Epithelial cell of proximal tubule (primary cell): ENCODE measurements at places on chromosomes 1 and 21. TPM values are rescaled to one million over a fixed set of nuclear protein-coding genes. Genes with fewer than 3 reads are reported as not detected.

GRCh38 chr1:69914976-69915765, 290.2 kb downstream of the LRRC40 start:
- no peak for DNase-seq

GRCh38 chr1:112904071-112904830, 51.7 kb downstream of the SLC16A1 start:
- no peak for DNase-seq

DNA sequence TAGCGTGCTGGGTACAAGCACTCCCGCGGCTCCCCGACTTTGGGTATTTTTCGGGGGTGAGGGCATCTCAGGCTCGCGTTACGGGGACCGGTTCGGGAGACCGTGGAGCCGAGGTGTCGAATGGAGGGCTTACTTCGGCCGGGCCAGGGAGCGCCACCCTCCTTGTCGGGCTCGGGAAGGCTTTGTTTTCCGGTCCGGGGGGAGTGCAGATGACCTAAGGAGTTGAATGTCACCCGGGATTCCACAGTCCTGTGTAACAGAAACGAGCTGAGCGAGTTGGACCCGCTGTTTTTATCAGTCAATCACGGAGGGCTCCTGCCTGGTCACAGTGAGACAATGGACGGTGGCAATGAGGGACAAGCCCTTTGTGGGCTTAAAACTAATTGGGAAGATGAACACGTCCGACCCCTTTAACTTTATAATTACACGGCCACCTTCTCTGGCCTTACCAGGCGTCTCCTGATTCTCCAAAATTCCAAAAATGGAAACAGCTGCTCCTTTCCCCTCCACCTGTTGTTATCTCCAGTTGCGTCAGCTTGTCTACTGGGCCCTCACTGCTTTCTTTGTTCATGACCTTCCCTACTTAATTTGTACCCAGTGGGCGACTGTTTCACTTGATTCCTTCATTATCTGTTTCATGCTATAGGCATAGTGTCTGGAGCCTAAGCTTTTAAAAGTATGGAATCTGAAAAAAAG, 929 bp upstream of the TRIM45 start:
- DNase-seq = no peak

DNA sequence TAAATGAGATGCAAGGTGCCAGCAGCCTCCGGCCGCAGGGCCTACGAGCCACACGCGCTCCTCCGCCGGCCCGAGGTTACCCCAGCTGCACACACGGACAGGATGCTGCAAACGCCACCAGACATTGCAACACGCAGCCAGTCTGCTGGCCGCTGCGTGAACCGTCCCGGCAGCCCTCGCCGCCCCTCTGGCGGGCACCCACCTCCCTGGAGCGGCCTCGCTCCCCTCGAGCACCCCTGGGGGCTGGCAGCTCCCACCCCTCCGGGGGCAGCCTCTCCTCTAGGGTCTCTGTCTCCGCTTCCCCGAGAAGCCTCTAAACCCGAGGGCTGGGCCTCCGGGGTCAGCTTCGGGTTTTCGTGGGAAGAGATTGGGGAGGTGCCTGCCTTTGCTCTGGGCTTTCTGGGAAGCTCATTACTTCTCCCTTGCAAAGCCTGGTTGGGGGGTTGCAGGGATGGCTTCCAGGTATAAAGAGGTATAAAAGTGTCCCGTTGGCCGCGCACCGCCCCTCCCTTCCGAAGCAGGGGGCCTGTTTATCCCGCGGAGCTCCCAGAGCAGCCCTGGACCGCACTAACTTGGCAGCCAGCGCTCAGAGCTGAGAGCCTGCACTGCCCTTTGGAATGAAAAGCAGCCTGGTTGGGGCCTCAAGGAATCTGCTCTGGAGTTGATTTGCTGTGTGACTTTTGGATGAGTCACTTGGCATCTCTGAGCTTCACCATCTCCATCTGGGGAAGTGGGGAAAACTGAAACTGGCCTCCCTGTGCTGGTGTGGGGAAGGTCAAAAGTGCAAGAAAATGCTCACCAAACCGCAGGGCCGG, 21.8 kb downstream of the DHRS3 start:
- no peak for DNase-seq

- no peak for DNase-seq
Observed at GRCh38 chr1:26317146-26317545, 612 bp upstream of the CD52 start.

GRCh38 chr1:9165396-9165795, 36.5 kb upstream of the GPR157 start:
- no peak for DNase-seq

DNA sequence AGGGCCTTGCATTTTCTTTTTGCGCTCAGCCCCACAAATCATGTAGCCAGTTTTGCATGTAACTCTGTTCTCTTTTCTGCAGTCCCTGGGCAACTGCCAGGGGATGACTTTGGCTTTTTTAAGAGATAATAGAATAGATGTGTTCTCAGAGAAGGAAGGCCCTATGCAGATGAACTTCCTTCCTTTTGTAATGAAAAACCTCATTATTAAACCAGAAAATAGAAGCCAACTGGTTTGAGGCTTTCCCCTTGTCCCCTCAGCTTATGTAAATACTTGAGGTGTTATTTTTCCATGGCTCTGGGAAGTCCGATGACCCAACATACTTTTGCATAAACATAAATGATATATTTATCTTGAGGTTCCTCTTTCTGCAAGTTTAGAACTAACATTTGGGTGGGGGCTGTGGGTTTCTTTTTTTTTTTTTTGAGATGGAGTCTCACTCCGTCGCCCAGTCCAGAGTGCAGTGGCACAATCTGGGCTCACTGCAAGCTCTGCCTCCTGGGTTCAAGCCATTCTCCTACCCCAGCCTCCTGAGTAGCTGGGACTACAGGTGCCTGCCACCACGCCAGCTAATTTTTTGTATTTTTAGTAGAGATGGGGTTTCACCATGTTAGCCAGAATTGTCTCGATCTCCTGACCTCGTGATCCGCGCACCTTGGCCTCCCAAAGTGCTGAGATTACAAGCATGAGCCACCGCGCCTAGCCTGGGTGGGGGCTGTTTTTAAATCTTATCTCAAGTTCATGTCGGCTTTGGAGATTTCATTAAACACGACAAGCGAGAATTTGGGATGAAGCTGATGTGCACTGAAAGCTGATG, 14.4 kb upstream of the FCRL5 start:
- DNase-seq = no peak

GRCh38 chr1:241844593-241844992, 3.4 kb upstream of the EXO1 start:
- DNase-seq = no peak

DNA sequence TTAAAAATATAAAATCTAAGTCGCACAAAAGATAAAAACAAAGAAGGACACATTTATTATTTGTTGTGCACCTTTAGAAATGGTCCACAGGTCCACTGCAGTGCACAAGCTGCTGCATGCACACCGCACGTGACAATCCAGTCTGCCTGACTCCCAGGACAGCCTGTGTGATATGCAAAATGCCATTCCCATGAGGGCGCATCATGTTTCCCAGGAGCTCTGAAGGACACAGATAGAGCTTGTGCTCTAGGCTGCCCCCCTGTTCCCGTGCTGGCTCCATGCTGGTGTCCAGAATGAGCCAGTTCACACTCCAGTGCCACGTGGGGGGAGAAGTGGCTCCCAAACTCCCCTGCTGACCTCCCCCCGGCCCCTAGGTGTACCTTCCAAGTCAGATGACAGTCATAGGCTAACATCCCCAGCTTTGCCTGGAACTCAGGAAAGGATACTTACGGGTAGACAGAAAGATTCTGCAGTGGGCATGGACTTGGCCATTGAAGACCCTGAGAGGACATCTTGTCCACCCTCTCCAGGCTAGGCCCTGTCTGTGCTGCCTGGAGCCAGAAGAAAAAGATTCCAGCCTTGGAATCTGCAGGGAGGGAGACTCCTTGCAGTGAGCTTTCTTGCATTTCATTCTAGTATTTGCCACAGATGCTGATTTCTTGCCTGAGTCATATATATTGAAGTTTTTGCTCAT, 26.3 kb downstream of the RAB7B start:
- DNase-seq = no peak

DNA sequence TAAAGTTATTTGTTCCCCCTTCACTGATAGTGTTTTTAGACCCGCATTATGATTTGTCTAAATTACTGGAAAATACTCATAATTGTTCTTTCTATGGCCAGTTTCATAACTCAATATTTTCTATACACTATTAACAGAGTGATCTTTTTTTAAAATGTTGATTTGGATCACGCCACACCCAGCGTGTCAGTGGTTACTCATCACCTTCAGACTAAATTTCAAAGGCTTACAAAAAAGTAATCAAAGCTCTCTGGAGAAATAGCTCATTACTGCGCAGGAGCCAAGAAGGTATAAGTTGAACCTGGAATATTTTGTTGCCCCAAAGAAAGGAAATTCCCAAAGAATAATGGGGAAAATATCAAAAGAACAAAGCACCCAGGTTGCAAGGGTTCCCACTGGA, 104.9 kb downstream of the EVI5 start:
- DNase-seq = no peak

DNA sequence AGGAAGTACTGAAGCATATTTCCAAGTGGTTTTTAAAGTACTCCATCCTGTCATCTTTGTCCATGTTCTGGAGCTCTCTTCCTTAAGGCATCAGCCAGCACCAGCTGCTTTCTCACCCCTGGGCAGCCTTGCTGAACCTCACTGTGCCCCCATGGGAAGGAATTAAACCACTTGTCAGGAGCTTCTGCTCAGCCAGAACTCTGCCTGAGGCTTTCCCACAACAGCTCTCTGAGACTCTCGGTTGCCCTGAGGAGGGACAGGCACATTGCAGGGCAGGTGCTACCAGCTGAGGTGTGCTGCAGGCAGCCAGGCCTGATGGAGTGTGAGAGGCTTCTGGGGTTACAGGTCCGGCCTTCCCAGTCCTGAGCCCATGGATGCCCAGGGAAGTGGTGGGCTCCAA, 30.9 kb downstream of the FAM163A start:
- no peak for DNase-seq

DNA sequence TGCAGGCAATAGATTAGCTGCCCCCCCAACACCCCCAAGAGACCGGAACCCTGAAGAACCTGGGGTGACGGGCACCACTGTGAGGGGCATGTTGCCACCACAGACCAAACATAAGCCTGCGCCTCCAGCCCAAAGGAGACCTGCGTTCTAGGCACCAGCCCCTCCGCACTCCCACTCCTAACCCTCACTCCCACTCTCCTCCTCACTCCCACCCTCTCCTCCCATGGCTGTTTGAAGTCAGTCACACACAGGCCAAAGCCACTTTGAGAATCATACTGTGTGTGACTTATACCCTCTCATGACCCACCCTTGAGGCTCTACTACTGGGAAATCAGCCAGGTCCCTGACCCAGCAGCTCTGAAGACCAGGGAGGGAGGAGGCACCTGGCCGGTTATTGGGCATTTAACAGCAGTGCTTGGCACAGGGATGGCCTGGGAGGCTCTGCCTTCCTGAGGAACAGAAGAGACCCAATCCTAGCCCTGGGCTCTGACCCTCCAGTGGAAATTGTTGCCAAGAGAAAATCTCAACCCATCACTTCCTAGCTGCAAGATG, 43.5 kb downstream of the FBXO2 start:
- no peak for DNase-seq

GRCh38 chr1:69568421-69569174, 876 bp downstream of the LRRC7 start:
- no peak for DNase-seq

DNA sequence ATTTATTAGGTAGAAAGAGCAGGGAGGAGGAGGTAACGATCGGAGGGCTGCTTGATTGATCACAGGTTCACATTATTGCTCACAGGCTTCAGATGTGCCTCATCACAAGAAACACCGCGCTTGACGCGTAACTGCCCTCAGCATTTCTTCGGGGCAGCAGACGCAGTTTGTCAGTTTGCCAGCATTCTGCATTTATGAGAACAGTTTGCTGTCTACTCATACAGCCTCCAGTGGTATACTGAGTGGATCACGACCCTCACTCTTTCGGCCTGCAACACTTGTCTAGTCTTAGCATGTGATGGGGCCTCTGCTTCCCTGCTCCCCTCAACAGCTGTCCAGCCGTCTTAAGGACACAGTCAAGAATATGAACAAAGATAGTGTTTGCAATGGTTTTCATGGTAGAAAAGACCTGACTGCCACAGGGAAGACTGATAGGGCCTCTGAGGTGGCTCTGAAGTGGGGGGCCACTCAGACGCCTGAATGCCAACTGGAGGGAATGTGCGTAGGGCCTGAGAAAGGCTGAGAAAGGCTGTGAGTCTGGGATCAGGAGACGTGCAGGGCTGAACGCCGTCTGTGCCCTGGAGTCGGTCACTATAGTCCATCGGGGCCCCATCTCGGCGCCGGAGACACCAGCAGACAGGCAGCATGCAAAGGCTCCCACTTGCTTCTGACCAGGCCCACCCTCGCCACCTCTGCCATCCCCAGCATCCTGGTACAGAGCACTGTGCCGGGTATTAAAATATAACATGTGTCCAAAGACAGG, 45.0 kb downstream of the UBE2G2 start:
- no peak for DNase-seq

DNA sequence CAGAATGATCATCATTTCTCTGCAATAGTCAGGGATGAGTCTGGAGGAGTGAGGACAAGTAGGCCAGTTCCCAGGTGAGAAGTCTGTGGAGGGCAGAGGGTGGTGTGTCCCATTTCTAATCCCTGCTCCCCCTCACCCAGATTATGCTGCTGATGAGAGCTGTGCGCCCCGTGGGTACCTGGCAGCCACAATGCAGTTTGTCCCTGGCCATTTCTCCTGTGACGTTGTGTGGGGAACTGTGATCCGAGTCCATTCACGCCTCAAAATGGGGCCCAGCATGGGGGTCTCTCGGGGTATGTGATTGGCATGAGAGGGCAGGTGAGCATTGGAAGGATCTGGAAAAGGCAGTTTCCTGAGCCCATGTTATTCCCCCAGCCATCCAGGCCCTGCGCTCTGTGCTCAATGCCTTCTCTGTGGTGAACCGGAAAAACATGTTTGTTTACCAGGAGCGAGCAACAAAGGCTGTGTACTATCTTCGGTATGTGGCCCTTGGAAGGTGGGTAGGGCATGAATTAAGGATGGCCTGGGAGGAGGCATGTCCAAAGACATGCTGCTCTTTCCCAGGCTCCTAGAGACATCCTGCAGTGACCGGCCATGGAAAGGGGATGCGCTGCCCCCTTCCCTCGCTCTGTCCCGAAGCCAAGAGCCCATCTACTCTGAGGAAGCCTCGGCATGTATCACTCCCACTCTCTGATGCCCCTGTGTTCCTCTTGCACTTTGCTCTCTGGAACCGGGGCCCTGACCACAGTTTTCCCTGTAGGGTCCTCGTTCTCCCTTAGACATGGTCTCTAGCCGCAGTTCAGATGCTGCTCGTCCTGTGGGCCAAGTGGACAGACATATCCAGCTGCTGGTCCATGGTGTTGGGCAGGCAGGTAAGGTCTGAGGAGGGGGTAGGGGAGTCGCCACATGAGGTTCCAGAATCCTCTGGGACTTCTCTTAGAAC, 16.4 kb downstream of the HYI start:
- no peak for DNase-seq

GRCh38 chr1:116911779-116912469, 2.2 kb downstream of the PTGFRN start:
- no peak for DNase-seq

DNA sequence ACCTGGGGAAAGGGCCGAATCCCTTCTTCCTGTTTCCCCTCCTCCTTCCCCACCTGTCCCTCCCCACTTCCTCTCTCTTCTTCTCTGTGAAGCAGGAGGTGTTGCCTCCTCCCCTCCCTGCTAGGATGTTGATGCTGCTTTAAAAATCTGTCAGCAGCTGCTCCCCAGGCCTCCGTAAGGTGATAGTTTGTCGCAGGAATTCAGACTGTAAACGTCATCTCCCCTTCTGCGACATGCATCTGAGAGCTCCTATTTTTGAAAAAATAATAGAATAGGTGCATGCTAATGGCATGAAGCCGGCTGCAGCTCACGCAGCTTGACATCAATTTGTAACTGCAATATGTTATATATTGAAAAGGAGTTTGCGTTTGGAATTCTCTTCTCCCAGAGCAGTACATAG, 70.1 kb downstream of the KAZN start:
- DNase-seq = no peak

CYB561D1 gene
- total RNA-seq = 3.6 and 4.0 TPM in 2 replicates

CD53 gene
- total RNA-seq = not detected in 2 replicates

RNU1-1 gene
- total RNA-seq = under 0.01 TPM in 2 replicates
